Uterus (tissue), 4 donors: ENCODE measurements at places on chromosomes 7 and 10. TPM values are rescaled to one million over a fixed set of nuclear protein-coding genes. Genes with fewer than 3 reads are reported as not detected.

Gene CLCN1
- 0.21 TPM for total RNA-seq

Gene PNLIPRP1
- not detected for total RNA-seq

Gene KLHDC10
- 58.5 TPM for total RNA-seq

Gene OR9A4
- 0.21 TPM for total RNA-seq

Gene PAPOLB
- not detected for total RNA-seq

Gene FAM25C
- total RNA-seq, result not detected

Gene MRPS16
- total RNA-seq, result 59.1 TPM

Gene CCT6A
- 255 TPM for total RNA-seq

Gene ALOX5
- total RNA-seq, result 10.9 TPM

Gene AKR1C4
- total RNA-seq, result not detected

Gene PIP
- total RNA-seq, result not detected

Gene MET
- 36.9 TPM for total RNA-seq

Gene OPN1SW
- total RNA-seq, result not detected

Gene PILRB
- 66.1 TPM for total RNA-seq

Gene FAM13C
- 24.9 TPM for total RNA-seq

Gene SPDYE11
- not detected for total RNA-seq

Gene GDF10
- not detected for total RNA-seq

Gene FAM24B
- 2.3 TPM for total RNA-seq

Gene CDC123
- total RNA-seq, result 95.5 TPM

Gene KNDC1
- under 0.01 TPM for total RNA-seq

Gene TECTB
- not detected for total RNA-seq
